Right ventricle myocardium inferior (tissue), 1 donor: ENCODE measurements at places on chromosomes 2 and 18. TPM values are rescaled to one million over a fixed set of nuclear protein-coding genes. Genes with fewer than 3 reads are reported as not detected.

ST3GAL5 gene
- 6.8 TPM for total RNA-seq

POTEI gene
- total RNA-seq: not detected

CD207 gene
- total RNA-seq: 0.41 TPM

GALNT1 gene
- 53.2 TPM for total RNA-seq

UGT1A5 gene
- not detected for total RNA-seq

GKN1 gene
- total RNA-seq: not detected

TMEM237 gene
- total RNA-seq: 14.6 TPM

WDR33 gene
- 42.7 TPM for total RNA-seq

ALLC gene
- not detected for total RNA-seq

FAM124B gene
- total RNA-seq: 1.9 TPM

ADCYAP1 gene
- total RNA-seq: not detected

AMER3 gene
- not detected for total RNA-seq

TMEM163 gene
- total RNA-seq: 0.46 TPM

KCTD18 gene
- total RNA-seq: 9.8 TPM

R3HDM1 gene
- 12.5 TPM for total RNA-seq

ATP6V1C2 gene
- 1.9 TPM for total RNA-seq

SP9 gene
- not detected for total RNA-seq

FAM237A gene
- total RNA-seq: 1.2 TPM

RGPD4 gene
- total RNA-seq: 0.05 TPM

EFHD1 gene
- total RNA-seq: 26.3 TPM

YWHAQ gene
- 116 TPM for total RNA-seq

SPC25 gene
- total RNA-seq: 0.60 TPM

SERPINE2 gene
- total RNA-seq: 6.1 TPM

C18orf32 gene
- 45.3 TPM for total RNA-seq

SEPTIN2 gene
- 150 TPM for total RNA-seq

RTP5 gene
- total RNA-seq: not detected

CYS1 gene
- total RNA-seq: 3.2 TPM

AMMECR1L gene
- 10.5 TPM for total RNA-seq

CHRNG gene
- total RNA-seq: not detected

DTYMK gene
- total RNA-seq: 11.1 TPM

RBM44 gene
- total RNA-seq: 0.30 TPM
